ENCODE measurements at places on chromosomes 6 and 20.

DNA sequence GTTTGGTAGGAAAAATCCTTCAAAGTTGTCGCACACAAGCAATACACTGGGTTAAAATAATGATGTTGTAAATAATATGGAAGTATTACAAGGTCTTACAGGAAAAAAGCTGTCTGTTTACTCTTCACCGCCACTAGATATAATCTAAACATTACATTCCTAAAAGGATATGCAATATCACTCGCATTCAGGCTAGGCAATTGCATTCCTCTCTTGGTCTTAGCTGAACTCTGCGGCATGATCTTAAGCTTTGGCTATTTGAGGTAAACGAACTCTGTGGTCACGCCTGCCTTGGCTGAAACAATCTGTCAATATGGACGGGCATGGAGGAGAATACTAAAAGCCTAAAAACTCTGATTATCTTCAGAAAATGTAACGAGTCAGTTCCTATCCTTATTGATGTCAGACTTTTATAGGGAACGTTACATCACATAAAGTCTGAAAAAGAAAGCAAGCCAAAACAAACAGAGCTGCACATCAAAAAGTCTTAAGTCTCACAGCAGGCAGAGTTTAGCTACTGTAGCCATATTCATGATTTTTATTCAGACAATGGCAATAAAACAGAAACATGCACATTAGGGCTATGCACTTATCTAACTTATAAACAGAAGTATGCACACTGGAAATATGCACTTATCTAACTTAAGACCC lies 30.8 kb upstream of the FILIP1 start:
- no peak for DNase-seq

GRCh38 chr6:31070711-31071197 lies 41.6 kb downstream of the C6orf15 start:
- no peak for DNase-seq

GRCh38 chr6:127201321-127201720 lies 65.3 kb upstream of the RNF146 start:
- no peak for DNase-seq

DNA sequence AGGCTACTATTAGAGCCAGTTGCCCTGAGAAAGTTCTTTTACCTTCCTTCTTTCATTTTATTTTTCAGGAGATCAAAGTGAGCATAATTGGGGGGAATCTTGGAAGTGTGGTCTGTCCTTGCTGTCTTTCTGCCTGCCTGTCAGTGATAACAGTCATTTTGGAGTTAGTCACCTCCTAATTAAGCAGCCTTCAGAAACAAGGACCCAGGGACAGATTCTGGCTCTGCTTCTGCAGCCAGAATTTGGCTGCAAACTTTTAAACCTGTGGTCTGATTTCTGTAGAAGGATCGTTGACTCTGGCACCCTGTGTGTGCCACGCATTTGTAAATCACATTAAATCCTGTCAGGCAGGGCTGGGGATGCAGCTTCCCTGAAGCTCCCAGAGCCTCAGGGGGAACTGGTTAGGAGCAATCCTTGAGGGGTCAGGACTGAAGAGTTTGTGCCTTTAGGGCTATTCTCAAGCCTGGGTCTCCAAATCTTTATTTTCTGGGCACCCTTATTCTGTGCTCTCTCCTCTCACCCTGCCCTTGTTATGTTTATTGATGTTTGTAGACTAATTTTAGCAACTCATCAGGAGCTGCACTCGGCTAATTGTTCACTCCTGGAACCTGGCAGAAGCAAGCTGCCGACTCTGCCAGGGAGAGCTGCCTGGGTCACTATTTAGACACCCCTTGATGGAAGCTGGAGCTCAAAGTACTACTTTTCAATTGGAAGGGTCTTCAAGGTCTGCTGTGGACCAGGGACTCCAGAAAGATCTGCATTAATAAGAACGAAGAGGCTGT lies 6.8 kb downstream of the NOX3 start:
- DNase-seq, result no peak

GRCh38 chr6:131846023-131846663 lies 38.3 kb downstream of the ENPP1 start:
- no peak for DNase-seq

GRCh38 chr6:77341058-77341986 lies 122.0 kb downstream of the HTR1B start:
- no peak for DNase-seq

GRCh38 chr6:125839471-125839870 lies 48.7 kb downstream of the NCOA7 start:
- DNase-seq, result no peak

DNA sequence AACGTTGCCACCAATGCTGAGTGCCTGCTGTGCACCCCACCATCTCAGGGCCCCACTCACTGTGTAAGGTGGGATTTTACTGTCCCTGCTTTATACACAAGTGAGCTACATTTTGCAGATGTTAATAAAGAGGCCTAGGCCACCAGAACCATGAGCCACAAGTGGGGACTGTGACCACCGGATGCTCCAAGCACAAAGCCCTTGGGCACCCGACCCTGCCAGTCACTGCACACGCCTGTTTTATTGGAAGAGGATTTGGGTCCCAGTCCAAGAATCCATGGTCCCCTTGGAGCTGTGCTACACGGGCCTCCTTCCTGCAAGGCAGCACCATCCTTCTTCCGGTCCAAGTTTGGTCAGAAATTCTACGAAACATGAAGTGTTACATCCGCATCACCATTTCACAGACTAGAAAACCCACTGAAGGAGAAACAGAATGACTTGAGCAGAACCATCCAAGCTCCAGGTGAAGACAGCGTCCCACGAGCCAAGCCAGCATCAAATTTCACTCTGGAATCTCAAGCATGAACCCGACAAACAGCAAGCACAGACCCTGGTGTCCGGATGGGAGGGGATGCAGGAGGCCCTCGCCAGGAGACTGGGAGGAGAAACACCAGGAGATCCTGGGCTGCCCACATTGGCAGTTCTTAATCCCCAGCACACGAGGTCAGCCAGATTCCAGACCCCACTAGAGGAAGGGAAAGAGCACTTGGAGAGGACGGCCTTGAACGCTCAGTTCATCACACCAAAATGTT lies 226.9 kb downstream of the DLL1 start:
- no peak for DNase-seq

DNA sequence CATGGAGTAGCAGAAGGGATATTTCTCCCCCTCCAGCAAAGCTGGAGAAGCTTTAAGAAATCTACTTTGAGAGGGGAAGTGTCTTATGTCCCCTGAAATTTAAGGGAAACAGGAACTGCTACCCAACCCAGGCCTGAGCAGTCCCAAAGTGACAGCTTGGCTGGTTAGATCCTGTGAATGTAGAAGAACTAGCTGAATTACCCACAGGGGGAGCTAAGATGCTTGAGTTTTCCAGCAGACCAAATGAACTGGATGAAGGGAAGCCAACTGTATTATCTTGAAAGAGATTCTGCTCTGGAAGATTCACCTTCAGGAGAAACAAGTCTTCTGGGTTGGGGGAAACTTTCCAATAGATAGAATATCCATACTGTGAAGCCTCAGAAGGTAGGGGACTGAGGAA lies 303.3 kb upstream of the MMS22L start:
- no peak for DNase-seq

- no peak for DNase-seq
Observed at GRCh38 chr6:132251711-132252110, 149.6 kb downstream of the MOXD1 start.

DNA sequence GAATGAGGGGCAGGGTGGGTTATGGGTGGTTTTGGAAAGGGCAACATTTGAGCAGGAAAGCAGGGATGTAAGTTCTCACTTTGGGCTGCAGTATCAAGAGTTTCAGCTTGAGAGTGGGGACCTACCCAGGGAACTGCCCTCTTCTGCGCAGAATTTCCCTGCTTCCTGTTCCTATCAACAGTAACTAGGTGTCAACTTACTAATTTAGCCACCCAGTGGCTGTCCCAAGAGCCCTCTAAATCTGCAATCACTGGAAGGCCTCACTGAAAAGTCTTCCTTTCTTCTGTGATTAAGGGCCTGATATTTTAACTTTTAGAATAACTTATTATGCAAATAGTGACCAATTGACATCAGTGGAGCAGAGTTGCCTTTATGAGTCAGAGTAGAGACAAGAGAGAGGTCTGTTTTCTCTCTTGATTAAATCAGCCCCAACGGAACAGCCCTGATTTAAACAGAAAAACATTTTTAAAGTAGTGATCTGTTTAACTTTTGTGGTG lies 118.2 kb upstream of the RIPOR2 start:
- no peak for DNase-seq

GRCh38 chr6:113584767-113585166 lies 272.4 kb upstream of the MARCKS start:
- DNase-seq, result no peak

GRCh38 chr6:121607721-121608120 lies 172.3 kb downstream of the GJA1 start:
- DNase-seq, result no peak

GRCh38 chr6:46933751-46934150 lies 12.0 kb upstream of the ADGRF5 start:
- no peak for DNase-seq

DNA sequence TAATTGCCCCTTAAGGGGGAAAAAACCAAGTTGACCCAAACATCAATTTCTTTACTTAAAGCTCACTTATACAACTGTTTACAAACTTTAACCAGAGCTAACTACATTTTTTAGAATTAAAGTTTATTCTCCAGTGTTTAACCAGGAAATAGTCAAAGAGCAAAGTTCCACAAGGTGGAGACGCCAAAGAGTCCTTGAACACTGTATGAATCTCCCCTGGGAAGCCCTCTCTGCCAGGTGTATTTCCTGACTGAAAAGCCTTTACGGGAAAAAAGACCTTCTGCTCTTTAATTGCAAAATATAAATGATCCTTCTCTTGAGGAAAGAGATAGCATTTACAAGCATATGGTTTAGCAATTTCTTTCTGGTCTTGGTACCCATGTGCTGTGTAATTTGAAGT lies 36.2 kb downstream of the BTBD9 start:
- no peak for DNase-seq

GRCh38 chr20:35992713-35993335 lies 24.4 kb downstream of the CNBD2 start:
- peak; percentile 21 for DNase-seq

DNA sequence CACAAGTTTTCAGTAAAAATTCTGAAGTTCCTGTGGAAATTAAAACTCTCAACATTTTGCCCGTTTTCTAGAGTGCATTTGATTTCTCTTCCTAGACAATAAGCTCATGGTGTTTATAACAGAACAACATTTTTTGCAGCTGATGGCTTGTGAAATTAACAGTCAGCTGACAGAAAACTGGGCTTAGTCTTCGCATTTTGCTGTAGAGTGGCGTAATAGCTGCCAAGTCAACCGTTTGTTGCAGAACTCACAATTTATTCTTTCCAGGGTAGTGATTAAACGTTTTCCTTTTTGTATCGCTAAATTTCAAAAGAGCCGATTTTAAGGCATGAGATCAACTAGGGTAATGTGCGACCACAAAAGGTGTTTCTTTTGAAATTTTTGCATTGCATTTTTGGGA lies 1.4 kb downstream of the SPO11 start:
- no peak for DNase-seq

- DNase-seq, result no peak
Observed at GRCh38 chr6:137494988-137495702, 951 bp upstream of the OLIG3 start.

- DNase-seq, result no peak
Observed at GRCh38 chr6:43915208-43915869, 145.3 kb downstream of the VEGFA start.

GRCh38 chr20:52744441-52744840 lies 227.7 kb upstream of the TSHZ2 start:
- DNase-seq, result no peak

DNA sequence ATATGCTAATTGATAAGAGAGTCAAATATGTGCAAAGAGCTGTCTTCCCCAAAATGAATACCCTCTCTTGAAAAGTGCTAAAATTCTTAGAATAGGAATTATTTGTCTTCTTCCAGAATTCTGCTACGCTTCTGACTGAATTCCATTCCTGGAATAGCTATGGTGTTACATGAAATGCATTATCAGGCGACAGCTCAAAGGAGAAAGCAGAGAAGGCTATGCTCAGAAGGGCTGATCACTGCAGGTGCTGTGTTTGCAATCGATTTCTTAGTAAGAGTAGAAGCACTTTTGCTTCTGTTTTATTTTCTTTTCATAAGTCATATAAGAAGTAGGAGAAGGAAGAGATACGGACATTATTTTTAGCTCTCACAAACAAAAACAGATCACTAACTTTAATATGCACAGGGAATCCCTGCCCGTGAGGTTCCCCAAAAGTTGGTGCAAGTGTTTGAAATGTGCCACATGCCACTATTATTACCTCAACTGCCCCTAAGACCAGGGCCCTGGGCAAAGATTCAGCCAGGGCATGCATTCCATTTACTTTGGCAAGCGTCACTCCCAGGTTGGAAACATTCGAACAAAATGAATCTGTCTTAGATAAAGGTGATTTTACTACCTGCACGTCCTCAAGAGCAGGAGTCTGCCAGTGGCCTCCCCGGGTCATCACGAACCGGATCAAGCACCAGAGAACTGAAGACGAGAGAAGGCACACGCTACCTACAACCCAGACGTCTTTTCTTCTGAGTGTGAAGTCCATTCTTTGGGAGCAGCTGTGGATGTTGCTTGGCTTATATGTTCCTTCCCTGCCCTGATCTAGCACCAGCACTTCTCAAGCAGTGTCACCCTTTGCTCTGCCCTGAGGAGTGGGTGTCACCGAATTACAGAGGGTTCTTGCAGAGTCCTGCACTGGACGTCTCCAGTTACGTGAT lies 7.2 kb downstream of the MYLK4 start:
- no peak for DNase-seq

GRCh38 chr6:4743062-4743461 lies 33.1 kb upstream of the CDYL start:
- DNase-seq, result no peak

DNA sequence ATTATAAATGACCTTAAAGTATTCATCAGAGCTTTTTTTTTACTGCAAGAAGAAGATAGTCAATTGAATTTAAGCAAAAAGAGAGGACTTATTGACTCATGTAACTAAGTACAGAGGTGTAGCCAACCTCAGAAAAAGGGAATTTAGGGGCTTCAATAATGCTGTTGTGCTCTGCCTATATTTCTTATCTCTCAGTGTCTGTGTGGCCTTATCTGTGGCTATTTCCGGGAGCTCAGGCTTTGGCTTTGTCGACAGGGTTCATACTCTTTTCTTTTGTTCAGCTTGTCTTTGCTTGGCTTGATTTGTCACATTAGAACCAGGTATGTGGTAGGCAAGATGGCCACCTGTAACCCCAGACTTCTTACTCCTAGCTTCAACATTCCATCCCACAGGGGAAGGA lies 38.6 kb upstream of the FABP7 start:
- no peak for DNase-seq

- DNase-seq, result no peak
Observed at GRCh38 chr6:144268794-144269349, 16.3 kb upstream of the UTRN start.
